ENCODE measurements at places on chromosomes 7 and 10. TPM values are rescaled to one million over a fixed set of nuclear protein-coding genes. Genes with fewer than 3 reads are reported as not detected.

- DNase-seq: no peak
Observed at GRCh38 chr7:132001146-132001545, 444.7 kb upstream of the PODXL start.

DNA sequence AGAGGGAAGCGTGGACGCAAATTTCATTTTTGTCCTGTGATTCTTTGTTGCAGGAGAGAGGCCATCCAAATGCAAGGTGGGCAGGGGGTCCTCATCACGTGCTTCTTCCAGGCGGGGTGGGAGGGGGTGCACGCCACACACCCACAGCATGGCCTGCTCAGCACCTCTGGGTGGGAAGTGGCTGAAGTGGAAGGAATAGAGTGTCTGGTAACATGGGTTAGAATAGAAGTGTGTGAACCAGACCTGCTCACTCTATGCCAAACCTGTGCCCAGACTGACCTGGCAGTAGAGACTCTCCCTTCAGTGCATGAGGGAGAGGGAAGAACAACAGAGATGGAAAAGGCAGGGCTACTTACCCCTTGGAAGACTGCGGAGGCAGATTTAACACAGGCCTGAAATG lies 21.7 kb downstream of the ZNF503 start:
- no peak for DNase-seq

SVIL gene
- 13.1 TPM for total RNA-seq

HOXA13 gene
- total RNA-seq: not detected

MLLT10 gene
- 72.3 TPM for total RNA-seq
